ENCODE measurements at places on chromosomes 2 and 18.
A peak's percentile ranks its signal among the peaks of the same experiment; 100 is the strongest.

GRCh38 chr2:184187421-184187971 lies 410.8 kb upstream of the ZNF804A start:
- no peak for DNase-seq

DNA sequence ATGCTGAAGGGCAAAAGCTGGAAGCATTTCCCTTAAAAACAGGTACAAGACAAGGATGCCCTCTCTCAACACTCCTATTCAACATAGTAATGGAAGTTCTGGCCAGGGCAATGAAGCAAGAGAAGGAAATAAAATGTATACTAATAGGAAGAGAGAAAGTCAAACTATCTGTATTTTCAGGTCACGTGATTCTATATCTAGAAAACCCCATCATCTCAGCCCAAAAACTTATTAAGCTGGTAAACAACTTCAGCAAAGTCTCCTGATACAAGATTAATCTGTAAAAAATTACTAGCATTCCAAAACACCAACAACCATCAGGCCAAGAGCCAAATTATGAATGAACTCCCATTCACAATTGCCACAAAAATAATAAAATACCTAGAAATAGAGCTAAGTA lies 213.2 kb upstream of the CNTNAP5 start:
- DNase-seq: no peak

DNA sequence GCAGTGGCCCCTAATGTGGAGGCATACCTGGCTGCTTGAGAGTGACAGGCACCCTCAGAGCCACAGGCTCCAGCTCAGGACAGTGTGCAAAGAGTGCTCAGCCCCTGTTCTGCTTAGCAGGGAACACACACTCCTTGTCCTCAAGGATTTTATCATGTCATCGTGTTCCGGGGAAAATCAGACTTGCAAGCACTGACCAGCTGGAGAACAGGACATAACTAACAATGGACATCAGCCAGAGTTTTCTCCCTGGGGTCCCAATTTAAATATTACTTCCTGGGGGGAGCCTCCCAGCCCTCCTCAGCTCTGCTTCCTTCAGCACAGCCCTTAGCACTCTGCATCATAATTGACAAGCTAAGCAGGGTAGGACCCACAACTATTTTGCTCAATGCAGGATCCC lies 175.4 kb upstream of the ACAA2 start:
- no peak for DNase-seq

DNA sequence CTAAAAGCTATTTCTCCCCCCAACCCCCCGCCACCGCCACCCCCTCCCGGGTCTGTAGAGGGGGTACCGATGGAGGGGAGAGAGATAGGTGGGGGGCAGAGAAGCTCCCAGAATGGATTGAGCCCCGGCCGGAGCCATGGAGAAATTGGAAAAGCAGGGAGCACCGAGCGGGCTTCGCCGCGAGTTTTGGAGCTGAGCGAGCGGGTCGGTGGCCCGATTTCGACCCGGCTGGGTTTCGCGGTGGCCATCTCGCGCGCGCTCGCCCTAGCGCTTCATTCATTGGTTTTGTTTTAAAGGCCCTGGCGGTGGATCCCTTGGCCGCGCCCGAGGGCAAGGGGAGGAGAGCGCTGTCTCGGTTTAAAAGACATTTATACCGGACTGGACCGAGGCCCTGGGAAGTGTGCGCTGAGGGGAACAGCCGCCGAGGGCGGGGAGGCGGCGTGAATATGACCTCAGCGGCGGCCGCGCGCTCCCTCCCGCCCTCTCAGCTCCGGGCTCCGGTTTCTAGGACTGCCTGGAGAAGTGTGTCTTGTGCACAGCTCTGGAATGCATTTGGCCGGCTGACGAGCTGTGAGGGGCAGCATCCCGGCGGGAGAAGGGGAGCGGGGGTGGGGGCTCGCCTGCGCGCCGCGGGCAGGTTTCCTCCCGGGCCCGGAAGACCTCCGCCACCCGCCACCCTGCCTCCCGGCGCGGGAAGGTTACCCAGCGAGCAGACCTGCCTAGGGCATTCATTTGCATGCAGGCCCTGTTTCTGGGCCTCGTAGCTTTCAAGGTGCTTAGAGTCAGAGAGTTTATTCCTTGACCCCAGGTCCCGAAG lies 1.7 kb upstream of the SMAD7 start:
- no peak for DNase-seq

GRCh38 chr2:15677141-15677843 lies 85.6 kb downstream of the DDX1 start:
- DNase-seq: no peak

DNA sequence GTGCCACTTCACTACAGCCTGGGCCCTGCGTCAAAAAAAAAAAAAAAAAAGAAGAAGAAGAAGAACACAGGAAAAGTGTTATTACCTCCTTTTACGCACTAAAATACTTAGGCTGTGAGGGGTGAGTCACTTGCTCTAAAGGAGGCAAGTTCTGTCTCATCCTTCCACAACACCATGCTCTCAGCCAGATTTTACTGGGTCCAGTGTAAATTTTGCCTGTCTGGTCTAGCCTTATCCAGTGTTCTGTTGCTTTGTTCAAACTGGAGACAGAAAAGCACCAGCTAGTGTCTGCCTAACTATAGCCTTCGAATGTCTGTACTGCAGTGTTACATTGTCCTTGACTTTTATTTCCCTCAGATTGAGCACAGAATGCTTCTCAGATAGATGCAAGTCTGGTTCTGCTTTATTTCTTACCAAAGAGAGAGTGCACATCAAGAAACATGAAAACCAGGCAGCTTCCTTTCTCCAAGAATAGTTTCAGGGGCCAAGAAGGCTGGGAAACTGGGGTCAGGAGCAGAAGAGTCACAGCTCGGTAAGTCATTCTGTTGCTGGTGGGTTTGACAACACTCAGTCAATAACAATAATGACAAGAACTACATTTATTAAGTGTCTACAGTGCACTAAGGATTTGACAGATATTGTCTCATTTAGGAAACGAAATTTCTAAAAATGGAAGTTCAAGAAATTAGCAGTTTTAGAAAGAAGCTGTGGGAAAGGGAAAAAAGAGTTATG lies 3.1 kb upstream of the MSGN1 start:
- no peak for DNase-seq

DNA sequence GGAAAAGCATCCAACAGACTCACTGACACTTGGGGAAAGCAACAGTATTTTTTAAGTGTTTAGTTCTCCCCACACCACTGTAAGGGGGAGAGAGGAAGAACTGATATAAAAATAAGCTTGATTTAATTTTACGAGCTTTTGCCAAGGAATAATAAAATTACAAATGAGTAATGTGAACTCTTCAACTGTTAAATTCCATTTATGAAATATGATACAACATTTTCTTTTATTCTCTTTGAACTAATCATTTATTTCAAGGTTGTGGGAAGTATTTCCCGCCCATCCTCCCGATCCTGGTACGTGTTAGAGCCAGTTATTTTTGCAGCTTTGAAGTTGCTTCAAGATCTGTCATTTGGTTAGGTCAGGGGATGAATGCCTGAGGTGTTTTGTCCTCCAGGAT lies 35.2 kb downstream of the WDPCP start:
- no peak for DNase-seq

DNA sequence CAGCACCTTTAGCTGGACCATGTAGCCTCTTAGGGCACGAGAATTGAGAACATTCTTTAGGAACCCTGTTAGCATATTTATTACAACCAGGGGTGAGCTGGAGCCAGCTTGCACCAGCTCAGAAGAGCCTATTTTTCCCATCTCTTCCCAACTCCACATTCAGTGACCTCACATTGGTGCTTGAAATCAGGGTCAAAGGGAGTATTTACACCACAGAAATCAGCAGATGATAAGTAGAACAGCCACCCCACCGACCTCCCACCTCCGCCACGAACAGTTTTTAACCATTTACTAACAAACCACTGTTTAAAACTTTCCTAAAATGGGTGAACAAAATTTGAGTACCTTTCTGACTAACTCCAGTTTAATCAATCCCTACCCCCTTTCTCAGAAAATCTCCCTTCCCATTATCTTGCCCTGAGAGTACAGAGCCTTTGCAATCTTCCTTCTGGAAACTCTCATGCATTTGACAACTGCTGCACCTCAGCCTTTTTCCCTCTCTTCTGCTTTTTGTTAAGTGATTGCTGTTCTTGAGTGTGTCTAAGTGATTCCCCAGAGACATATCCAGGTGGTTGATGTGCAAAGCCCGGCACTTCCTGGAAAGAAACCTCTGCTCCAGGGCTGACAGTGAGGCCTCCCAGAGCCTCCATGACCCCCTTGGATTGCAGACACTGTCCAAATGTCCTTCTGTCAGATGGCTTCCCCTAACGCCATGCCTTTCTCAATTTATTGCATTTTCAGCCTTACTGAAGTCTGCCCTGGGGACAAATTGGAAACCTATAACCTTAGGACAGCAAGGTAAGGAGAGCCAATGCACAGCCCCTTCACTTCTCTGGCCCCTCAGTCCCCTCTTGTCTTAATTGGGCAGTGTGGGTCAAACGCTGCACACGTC lies 389.5 kb upstream of the TNP1 start:
- peak; percentile 67 for DNase-seq

GRCh38 chr2:238425505-238425978 lies 1.2 kb upstream of the ASB1 start:
- DNase-seq: no peak

DNA sequence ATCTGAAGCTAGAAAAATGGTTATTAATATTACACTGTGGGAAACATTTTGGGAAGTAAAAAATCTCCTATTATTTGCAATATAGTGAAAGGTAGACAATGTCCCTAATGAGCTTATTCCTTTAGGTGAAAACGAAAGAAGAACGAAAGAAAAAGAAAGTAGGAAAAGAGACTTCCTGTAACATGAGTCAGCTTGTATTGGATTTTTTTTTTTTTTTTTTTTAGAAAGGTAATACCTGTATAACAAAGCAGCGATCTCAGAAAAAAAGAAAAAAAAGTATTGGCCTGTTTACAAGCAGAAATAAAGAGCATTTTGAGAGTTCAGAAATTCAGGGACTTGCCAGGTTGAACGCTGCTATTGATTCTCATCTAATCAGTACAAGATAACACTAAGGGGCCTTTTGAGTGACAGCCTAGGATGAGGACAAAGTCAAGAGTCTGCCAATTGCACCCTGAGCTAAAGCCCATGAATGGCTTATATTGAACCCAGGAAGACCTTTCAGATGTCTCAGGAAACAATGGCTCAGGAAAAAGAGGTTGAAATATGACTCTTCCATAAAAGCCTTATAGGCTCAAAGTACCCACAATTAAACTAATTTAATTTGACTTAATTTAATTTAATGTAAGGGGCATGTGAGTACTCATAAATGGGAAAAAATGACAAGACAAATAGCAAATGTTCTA lies 615.6 kb upstream of the CDH2 start:
- no peak for DNase-seq

DNA sequence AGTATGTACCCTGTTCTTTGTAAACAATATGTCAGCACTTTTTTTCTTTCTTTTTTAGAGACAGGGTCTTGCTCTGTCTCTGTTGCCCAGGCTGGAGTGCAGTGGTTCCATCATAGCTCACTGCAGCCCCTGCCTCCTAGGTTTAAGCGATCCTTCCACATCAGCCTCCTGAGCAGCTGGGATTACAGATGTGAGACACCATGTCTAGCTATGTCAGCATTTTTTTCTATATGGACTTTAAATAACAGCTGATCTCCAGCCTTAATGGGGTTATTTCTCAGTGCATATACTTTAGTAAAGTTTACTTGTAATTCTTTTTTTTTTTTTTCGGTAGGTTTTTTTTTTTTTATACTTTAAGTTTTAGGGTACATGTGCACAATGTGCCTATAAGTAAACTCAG lies 26.6 kb downstream of the ABCG5 start:
- no peak for DNase-seq

DNA sequence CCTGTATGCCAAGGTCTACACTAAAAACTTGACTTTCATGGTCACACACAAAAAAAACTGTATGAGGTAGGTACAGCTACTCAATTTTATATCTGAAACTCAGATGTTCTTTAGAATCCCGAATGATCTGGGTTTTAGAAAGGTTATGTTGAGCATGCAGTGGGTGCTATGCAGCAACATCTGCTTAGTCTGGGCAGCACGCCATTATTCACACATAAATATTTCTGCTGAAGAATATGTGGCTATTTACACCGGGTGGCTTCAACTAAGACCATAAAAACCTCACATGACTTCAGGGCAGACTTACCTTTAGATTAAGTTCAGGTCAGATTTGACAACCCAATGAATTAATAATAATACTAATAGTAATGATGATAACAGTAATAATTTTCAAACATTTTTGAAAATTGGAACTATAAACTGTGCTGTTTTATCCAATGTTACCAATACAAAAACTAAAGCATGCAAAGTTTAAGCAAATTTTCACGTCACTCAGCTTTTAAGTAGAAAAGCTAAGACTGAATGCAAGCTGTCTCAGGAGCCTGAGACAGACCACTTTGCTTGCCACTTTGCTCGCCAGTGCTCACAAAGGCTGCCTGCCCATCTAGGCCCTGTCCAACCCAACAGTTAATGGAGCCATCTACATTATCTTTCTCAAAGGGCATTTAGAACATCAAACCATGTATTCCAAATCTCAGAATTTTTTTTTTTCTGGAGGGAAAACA lies 292.0 kb downstream of the CNTNAP5 start:
- no peak for DNase-seq

GRCh38 chr2:75558136-75558535 lies 2.6 kb downstream of the EVA1A start:
- no peak for DNase-seq

DNA sequence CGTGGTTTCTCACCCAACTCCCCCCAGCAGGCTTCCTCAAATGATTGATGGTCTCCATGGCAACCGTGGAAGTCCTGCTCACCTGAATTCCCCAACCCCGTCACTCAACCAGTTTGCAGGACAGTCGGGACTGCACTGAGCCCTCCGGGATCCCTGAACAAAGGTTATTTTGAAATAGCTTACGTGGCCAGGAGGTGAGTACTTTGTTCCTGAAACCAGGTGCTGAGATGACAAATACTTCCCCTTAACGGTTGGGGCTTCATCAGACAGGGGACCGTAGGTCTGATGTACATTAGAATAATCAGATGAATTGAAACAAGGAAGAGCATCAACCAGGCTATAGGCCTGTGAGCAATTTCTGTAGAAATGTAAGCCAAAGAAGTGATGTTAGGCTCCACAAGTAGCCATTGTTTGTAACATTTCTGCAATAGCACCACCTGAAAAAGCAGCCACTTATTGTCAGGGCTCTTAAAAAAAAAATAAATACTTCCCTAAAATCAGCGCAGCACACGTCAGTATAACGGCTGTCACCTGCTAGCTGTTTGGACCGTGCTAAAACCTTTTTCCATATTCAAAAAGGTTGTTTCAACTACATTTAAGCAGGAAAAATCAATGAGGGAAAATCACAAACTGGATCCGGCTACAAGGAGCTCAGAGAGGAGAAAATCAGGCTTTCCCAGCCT lies 206.4 kb upstream of the ID2 start:
- DNase-seq: no peak

GRCh38 chr2:100113990-100114433 lies 28.4 kb downstream of the AFF3 start:
- DNase-seq: no peak

Measured in NCI-H1436 treated with DMSO at 0.1 percent for 48 hours (cell line).